ENCODE measurements at places on chromosomes 1 and 21.

- no peak for DNase-seq
Measured at GRCh38 chr1:58994664-58995063, 210.8 kb upstream of the JUN start.

- no peak for DNase-seq
Measured at GRCh38 chr1:229024528-229025130, 246.3 kb upstream of the RAB4A start.

DNA sequence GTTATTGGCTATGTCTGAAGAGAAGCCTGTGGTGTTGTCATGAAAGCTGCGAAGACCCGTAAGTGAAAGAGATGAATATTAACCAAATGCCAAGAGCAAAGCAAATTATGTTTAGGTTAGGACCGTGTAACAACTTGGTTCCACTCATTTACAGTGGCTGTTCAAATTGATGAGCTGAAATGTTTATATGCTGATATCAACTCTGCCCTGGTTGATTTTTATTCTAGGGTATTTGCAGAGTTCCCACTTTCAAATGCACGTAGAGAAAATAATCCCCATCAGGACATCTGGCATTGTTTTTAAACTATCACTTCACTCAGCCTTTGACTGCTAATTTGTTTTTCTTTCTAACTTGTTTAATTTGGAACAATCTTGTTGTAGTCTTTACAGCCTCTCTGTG, 581.6 kb upstream of the ADAMTS5 start:
- no peak for DNase-seq

DNA sequence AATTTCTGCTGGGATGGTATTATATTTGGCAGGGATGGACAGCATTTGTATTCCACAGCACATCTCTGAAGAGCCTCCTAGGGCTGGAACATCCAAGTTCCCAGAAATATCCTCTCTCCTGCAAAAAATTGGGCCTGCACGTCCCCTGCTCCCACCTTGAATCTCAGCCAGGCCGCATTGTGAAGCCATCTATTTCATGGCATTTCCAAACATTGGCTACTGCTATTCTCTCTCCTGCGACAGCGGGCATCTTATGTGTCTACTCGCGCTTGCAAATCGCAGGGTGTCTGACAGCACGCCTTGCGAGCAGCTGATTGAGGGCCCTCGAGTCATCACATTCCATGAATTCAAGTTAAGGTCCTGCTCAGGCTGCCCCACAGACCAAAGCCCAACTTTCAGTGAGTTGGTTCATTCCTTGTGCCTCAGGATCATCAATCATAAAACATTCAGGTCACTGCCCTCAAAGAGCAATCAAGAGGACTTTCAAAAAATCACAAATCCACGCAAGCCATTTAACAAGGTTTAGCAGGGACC, 15.8 kb downstream of the RGS8 start:
- DNase-seq: no peak

- DNase-seq: no peak
Measured at GRCh38 chr1:151703813-151704212, 12.8 kb downstream of the CELF3 start.

GRCh38 chr1:248755517-248755916, at the start of gene LYPD8:
TSS of gene LYPD8 (minus strand) at chr1:248755759. CDS start at chr1:248751081, 4,678 bp downstream.
- DNase-seq: no peak

DNA sequence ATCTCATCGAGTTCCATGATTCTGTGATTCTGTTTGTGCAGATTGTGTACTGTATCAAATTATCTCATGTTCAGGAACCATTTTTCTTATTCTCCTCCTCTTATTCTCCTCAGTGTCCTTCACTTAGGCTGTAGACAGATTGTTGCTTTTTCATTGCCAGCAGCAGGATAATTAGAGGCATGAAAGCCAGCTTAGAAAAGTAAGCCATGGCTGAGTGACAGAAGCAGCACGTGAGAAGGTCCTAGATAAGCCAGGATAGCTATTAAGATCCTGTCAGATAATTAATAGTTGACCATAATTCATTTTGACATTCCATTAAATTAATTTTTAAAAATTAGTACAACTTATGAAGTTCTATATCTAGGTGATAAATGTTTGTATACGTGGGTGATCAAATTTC, 60.8 kb upstream of the PRKACB start:
- DNase-seq: no peak
